Omental fat pad (tissue), 4 donors: ENCODE measurements at places on chromosomes 6 and 20. TPM values are rescaled to one million over a fixed set of nuclear protein-coding genes. Genes with fewer than 3 reads are reported as not detected.

DNA sequence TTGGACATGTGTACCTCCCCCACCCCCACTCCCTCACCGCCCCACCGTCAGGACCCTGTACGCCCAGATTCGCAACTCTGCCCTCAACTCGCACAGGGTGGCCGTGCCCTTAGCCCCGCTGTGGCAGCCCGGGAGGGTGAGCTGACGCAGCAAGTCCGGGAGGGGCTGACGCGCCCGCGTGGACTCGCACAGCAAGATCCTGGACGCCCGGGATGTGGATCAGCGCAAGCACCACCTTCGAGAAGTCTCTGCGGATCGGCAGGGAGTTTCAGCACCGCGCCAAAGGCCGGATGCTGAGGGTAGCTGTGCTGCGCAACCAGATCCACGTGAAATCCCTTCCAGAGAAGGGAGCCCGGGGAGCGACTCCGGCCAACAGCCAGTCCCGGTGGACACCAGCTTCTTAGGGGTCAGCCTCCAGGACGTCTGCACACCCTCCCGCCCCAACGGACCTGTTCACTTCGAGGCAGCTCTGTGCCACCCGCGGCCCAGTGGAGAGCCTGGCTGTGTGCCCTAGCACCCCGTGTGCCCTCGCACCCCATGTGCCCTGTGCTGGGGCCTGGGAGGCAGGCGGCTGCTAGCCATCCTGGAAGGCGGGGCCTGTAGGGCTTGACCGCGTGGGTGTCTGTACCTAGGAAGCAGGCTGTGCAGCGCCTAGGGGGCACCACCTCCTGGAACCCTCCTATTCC is 6.7 kb upstream of the GJA10 start:
- no peak for DNase-seq

DNA sequence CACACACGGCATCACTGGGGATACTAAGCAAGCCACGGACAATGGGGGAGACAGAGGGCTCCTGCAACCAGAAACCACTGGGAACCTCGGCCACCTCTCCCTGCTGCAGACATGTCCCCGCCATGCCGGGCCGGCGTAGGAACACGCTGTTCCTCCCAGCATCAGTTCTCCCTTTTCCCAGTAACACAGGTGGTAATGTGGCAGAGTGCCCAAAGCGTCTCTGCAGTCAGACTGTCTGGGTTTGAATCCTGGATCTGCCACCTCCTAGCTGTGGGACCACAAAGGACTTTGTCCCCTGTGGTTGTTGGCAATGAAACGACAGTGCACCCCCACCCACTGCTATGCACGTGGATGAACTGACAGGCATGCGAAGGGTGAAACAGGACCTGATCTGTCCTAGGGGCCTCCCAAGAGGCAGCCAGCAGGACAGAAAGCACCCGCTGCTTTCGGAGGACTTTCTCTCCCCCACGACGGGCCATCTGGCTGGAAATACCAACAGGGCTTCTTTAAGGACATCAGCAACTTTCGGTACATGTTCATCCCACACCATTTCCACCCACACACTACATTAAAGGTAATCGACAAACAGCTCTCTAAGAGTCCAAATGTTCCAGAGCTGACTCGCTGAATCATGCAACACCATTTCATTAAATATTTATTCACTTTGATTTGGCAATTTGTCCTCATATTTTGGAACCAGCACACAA is 74.1 kb downstream of the SULF2 start:
- no peak for DNase-seq

GRCh38 chr6:166307082-166308032 is 835 bp downstream of the PRR18 start:
- DNase-seq = no peak

DNA sequence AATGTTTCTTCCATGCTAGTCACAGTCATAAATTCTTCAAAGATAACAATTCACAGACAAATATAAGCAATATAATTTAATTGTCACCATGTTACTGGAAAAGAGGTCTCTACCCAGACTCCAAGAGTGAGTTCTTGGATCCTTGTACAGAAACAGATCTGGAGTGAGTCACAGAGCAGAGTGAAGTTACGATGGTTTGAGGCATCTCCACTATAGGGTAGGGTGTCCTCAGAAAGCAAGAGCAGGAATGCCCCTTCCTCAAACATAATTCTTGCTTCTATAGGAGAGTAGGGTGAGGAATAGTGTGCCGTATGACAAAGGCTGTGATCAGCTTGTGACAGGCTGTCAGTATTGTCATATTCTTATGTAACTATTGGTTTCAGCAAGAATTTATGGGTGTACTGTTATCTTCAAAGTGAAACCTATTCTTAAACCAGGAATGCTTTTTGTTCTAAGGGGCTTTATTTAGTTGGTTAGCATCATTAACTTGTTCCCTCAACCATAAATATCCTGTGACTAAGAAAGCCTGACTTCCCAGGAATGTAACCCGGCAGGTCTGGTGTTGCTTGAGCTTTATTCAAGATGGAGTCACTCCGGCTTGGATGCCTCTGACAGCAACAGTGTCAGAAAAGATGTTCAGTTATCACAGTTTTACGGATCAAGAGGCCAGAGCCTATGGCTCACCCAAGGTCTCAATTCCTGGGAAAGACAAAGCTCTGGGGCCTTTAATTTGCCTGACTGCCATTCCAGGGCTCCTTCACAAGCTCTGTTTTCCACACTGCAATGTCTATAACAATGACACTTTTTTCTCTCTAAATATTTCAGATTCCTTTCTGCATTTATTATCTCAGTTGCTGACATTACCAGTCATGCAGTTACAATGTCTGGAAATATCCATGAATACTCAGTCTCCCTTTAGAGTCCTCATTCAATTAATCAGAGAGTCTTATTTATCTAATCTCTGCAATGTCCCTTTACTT is 298.6 kb downstream of the C6orf118 start:
- DNase-seq = no peak

DNA sequence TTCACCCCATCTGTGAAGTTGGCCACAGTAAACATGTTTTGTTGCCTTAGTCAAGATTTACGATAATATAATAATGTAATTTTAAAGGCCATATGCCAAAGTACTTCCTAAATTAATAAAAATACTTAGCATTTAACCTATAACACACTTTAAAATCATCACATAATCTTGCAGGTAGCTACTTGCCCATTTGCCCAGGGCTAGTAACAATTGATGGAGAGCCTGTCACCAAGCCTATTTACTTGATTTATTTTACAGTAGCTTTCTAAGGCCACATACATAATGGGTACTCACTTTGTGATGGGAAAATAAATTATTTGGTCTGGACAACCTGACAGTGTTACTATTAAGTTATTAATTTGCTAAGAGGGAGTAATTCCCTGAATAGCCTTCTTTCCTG is 14.5 kb downstream of the BTBD9 start:
- DNase-seq = no peak

GRCh38 chr6:96923871-96924493 is 546 bp upstream of the KLHL32 start:
- no peak for DNase-seq

- DNase-seq = no peak
These were observed 55.1 kb downstream of the ARID1B start for GRCh38 chr6:156832231-156832647.

METTL24 gene
- 6.9 TPM for total RNA-seq
